ENCODE measurements at places on chromosomes 5 and 9.

- DNase-seq = no peak
Observed at GRCh38 chr5:126384985-126385384, 38.2 kb upstream of the GRAMD2B start.

GRCh38 chr5:172200476-172200875 is 6.5 kb downstream of the EFCAB9 start:
- DNase-seq = no peak

DNA sequence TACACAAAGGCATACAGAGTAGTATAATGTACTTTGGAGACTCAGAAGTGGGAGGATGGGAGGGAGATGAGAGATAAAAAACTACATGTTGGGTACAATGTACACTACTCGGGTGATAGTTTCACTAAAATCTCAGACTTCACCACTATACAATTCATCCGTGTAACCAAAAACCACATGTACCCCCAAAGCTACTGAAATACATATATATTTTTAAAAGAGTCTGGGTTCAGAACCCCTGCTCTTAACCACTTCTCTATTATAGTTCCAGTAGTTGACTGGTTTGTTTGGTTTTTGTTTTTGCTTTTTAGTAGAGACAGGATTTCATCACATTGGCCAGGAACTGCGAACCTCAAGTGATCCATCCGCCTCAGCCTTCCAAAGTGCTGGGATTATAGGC is 22.6 kb downstream of the SGTB start:
- no peak for DNase-seq

- no peak for DNase-seq
Observed at GRCh38 chr9:116145036-116145435, 8.6 kb upstream of the PAPPA start.

- no peak for DNase-seq
Observed at GRCh38 chr5:43638546-43638945, 35.6 kb downstream of the NNT start.

DNA sequence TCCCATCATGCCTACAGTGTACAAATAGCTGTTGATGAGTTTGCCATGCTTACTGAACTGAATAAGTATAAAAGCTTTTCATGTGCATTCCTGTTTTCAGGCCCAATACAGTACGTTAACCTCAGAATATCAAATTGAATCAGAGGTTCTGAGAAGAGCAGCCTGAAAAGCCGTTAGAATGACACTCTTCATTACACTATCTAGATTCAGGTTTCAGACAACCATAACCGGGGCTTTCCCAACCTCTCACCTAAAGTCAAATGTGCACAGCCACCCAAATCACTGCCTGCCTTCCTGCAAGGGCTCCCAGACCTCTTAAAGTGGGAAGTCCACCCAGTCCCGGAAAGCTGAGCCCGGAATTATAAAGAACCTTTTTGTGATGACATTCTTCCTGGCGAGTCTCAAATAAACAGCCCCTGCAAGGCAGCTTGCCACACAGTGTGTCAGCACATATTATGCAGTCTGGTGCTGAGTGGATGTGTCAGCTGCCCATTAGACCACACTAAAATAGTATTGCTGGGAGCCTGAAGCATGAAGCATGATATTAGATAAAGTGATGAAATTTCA is 245.8 kb downstream of the TLE4 start:
- no peak for DNase-seq

- DNase-seq = no peak
Observed at GRCh38 chr5:76579166-76579937, 43.9 kb downstream of the F2RL2 start.

DNA sequence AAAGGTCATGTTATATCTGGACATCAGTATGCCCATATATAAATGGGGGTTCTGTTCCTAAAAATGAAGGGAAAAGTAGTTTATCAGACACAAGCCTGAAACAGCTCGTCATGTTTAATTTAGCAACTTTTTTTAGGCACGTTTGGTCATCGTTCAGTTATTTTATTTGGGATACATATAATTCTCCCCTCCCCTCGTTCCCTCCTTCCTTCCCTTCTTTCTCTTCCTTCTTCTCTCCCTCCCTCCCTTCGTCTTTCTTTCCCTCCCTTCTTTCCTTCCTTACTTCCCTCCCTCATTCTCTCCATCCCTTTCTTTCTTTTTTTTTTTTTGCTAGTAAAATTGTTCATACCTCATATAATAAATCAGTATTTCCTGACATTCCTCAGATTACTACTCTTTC is 3.4 kb downstream of the PPWD1 start:
- DNase-seq = no peak

DNA sequence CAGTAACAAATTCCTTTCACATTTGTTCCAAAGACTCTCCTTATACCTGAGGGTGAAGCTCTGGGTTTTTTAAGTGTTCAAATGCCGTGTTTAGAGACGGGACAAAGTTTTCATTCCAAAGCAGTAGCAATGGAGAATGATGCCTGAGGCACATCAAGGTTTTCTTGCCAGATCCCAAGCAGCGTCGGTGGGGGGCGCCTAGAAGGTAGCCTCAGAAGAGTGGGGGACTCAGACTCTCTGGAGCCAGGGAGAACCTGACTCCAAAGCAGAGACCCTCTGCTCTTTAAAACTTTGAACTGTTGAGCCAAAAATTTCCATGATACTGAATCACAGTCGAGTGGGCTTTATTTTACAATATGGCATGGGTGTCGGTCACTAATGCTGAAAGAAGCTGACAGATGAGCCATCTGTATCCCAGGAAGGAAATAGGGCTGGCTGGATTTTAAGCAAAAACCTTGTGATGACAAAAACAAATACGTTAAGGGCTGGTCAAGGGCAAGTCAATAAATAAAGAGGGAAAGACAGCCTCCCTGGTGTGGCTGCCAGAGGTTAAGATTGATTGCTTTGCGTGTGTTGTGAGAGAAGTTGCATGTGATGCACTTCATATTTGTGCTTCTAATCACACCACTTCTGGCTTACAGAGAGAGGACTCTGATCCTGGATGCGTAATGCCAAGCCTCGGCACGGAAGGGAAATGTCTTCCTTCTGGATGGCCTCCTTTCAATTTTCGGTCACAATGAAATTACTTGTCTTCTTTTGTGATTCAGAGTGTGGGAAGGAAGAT is 161.1 kb upstream of the EFNA5 start:
- DNase-seq = no peak

- no peak for DNase-seq
Observed at GRCh38 chr5:133222979-133223378, 171.2 kb downstream of the HSPA4 start.

DNA sequence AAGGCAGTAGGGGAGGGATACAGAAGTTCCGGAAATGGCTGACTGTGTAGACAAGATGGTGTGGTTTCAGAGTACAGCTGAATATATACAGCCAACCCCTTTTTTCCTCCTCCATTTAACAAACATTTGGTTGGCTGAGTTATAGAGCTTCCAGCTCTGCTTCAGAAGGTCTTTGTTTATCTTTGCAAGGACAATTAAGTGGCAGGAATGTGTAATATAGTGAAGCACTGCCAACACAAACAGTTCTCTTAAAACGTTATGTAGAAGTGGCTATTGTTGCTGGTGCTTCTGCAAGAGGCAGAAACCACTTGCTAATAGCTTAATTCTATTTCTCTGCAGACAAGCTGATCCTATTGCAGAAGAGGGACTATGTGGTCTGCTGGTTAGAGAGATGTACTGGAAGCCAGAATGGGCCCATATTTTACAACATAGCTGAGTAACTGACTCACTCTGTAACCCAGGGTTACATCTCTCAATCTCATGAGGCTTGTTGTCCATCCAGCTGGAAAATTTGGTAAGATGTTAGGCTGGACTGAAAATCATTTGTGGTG is 62.7 kb upstream of the OSMR start:
- no peak for DNase-seq

GRCh38 chr5:151602806-151603205 is 11.7 kb upstream of the FAT2 start:
- DNase-seq = no peak

DNA sequence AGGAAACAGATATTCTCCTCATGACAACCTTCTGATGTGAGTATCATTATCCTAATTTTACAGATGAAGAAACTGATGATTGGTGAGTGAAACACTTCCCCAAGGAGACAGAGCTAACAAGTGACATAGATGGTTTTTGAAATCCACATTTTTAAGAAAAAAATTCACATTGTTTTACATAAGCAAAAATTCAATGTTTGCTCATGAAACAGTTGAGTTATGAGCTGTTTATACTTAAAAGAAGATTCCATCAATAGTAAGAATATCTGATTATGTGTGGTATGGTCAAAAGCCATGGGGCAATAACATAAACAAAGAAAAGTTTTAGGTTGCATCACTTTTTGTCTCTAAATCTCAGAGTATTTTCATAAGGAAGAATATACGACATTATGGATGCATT is 167.9 kb upstream of the PAPPA start:
- no peak for DNase-seq

GRCh38 chr5:32638309-32638708 is 53.0 kb downstream of the SUB1 start:
- DNase-seq = no peak

DNA sequence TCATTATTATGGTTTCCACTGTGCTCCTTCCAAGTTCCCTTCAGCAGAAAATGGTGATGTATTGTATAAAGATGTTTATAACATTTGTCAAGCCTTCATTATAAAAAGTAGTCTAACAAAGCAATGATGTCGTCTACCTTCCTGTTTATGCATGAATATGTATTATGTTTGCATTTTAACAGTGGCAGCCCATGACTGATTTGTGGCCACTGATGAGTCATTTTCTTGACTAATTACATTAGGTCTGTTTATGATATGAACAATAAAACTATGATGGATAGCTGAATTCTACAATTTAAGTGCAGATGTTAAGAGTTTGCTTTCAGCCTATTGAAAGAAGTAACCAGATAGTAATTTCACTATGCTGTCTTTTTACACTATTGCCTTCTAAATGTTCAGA is 75.4 kb upstream of the ADAMTS19 start:
- DNase-seq = no peak

DNA sequence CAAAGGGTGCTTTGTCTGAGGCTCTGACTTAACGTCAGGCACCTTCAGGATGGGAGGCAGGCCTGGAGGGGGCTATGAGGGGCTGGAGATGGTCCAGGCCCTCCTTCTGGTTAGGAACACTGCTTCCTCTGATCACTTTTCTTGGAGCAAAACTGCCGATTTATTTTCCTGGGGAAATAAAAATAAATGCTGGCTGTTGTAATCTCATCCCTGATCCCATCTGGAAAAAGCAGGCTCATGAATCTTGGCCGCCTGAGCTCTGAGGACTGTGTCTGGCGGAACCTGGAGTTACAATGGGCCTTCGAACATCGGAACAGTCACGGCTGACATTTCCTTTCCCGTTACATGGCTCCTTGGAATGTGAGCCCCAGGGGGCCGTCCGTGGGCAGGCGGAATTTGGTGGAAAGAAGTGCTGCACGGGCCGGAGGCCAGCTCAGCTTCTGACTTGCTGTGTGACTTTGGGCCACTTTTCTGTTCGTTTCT is 157.8 kb downstream of the RGS3 start:
- DNase-seq = no peak

GRCh38 chr5:103561685-103562452 is 720 bp downstream of the NUDT12 start:
- DNase-seq = no peak

DNA sequence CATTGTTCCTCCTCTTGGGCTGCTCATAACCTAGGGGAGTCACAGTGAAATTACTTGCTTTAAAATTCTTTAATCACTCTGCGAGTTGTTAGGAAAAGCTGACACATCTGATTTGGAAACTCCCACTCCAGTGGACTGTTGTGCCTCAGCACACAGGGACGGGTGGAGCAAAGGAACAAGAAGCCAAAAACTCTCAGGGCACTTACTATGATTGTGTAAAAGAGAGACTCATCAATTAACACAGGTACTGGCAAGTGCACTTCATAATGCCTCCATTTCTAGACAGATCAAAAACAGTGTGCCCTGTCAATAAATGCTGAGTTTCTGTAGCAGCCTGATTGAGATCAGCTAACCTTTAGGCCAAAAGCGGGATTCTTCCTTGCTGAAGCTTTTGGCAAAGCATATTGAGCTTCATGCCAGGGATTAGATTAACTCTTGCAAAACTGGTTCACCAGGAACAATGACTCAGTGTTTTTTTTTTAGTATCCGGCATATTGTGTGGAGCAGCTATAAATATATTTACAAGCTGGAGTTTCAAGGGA is 55.9 kb downstream of the TMC1 start:
- no peak for DNase-seq

DNA sequence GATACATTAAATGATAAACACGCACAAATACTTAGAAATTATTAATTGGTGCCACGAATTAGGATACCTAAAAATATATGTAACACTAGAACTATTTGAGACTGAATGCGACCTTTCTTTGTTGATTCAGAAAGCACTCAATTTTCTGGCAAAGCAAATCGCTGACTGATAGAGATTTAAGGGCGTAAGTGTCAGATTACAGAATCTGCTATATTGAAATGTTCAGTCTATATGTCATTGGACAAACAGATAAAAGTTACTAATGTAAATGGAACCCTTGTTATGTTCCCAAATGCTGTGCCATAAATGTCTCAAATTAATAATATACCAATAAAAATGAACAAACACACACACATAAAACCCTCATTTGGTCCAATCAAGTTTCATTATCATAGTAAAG is 137.9 kb downstream of the MPDZ start:
- DNase-seq = no peak

- DNase-seq = no peak
Observed at GRCh38 chr5:151925340-151925739, 689 bp upstream of the GLRA1 start.

GRCh38 chr9:87271696-87272477 is 225.8 kb upstream of the DAPK1 start:
- DNase-seq = no peak

DNA sequence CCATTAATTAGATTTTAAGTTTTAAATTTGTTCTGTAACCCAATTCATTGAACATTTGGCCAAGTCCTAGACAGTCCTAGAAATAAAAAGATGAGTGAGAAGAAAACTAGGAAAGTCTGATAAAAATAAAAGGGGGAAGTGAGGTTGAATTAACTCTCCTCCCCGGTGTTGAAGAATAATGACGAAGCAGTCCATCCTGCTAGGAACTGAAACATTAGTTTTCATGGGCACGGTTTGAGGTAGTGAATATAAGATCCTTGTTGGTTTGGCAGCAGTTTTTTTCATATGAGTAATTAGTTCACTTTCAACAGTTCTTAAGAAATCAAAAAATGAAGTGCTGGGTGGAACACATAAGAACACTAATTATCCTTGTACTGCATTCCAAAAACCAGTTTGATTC is 103.1 kb downstream of the MTREX start:
- no peak for DNase-seq

DNA sequence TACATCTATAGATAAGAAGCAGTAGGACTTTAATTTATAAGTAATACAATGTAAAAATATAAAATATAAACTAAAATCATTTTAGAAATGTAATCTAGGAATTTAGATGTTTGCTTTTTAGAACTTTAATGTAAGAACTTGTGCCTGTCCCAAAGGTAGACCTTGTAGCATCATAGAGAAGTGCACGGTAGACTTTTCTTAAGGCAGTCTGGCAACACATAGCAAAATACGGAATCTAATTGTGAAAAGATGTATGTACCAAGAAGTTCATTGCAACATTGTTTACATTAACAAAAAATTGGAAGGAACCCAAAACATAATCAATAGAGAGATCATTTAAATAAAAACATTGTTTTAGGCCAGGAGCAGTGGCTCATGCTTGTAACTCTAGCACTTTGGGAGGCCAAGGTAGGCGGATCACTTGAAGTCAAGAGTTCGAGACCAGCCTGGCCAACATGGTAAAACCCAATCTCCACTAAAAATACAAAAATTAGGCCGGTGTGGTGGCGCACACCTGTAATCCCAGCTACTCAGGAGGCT is 84.6 kb upstream of the SMIM15 start:
- DNase-seq = no peak
